ENCODE measurements at places on chromosomes 5 and 9.
A peak's percentile ranks its signal among the peaks of the same experiment; 100 is the strongest.

DNA sequence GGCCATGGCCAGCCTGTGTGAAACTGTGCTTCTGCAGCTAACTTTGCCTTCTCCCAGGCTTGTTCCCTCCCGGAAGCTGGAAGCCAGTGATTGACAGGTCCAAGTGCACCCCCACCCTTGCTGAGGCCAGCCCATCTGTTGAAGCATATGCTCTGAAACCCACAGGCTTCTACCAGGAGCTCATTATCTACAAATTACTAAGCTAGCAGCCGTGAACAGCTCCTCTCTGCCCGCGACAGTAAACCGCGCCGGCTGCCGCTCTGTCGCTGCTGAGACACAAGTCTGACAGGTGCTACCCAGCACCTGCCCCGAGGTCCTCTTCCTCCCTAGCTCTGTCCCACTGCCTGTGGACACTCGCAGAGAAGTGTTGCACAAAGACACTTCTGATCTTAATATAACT is 490.9 kb downstream of the GADD45G start:
- no peak for DNase-seq

DNA sequence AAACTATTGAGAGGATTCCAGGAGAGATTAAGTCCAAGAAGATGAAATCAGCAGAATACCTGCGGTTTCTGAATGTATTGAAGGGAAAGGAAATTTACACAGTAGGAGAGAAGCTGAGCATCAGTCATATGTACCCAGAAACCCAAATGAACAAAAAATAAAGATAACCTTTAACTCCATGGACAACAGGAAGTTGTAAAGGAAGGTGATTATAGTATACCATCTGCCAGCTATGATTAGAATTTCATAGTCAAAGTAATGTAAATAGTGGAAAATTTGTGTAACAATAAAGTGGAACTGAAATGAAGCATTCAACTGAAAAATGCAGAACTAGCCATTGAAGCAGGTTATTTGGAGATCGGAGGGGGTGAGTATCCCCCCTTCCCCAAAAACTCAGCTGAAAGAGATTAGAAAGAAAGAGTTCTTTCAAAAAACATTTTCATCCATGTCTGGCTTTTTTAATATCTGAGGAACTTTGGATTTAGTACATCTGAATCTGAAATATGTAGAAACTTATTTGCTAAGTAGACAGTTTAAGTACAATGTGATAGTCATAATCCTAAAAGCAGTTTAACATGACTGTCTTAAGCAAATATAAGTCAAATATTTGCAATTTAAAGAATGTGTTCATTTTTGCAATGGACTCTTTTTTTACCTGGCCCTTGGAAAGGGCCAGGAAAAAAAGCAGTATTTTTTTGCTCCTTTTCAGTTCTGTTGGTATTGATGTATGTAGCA is 58.4 kb downstream of the APC start:
- no peak for DNase-seq

DNA sequence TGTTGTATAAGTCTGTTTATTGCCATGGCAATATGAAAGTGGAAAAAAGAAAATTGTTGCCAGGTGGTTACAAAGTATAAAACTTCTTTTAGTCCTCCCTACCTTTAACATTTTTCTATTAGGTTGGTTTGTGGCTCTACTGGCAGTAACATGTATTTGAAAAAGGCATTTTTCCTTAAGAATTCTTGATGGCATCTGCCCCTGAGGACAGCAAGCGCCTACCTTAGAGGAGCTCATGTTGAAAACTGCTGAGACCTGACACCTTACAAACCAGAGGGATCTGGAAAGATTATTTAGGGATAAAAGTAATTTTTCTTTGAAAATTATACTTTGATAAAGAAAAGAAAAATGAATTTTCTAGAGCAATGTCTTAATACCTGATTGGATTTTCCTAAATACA is 208.1 kb downstream of the CAVIN4 start:
- DNase-seq, result no peak

DNA sequence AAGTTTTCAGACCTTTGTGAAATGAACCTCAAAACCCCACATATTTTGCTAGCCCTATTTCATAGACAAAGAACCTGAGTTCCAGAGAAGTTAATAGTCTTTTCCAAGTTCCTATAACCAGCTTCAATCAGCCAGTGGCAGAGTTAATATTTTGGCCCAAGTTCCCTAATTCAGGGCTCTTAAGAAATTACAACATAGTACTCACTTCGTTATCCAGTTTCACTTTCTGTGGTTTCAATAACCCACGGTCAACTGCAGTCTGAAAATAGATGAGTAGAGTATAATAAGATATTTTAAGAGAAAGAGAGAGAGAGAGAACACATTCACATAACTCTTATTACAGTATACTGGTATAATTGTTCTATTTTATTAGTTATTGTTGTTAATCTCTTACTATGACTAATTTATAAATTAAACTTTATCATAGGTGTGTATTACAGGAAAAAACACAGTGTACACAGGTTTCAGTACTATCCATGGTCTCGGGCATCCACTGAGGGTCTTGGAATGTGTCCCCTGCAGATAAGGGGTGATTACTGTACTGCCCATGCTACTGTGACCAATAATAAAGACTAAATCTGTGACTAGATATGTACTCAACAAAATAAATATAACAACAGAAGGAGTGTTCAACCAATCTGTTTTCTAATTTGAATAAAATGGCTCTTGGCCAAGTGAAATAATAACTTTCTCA is 9.3 kb upstream of the MYOT start:
- DNase-seq, result no peak

GRCh38 chr5:76224898-76225297 is 141.7 kb downstream of the SV2C start:
- DNase-seq, result no peak

GRCh38 chr9:4159696-4160095 is 140.2 kb downstream of the GLIS3 start:
- no peak for DNase-seq

GRCh38 chr5:59275510-59276324 is 617.8 kb downstream of the PDE4D start:
- DNase-seq, result no peak

DNA sequence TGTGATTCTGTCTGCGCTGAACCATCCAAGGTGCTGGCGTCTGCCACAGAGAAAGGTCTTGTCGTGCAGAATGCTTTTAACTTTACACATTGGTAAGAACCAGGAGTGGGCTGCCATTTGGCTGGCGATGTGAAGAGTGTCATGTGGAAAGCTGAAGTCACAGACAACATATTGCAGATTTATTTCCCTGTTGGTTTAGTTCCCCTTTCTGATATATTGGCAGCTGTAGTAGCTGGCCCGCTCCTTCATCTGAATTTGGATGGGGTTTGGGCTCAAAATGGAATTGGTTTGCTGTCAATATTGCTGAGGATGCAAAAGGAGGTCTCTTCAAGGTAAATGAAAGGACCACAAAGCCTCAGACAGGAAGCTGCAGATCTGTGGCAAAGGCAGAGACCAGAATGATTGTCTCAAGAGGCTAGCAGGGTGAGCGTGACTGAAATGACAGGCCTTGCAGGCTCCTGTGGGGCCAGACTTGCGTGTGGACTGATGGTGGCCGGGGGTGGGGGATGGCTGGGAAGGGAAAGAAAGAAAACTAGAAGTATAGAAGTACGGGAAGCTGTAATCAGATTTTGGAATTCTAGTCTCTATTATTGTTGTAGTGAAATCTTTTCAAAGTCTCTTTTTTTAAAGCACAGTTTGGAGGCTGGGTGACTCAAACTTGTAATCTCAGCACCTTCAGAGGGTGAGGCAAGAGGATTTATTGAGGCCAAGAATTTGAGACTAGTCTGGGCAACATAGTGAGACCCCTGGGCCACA is 25.1 kb upstream of the CD180 start:
- DNase-seq, result no peak

- no peak for DNase-seq
Measured at GRCh38 chr5:124394700-124395245, 351.7 kb downstream of the ZNF608 start.

GRCh38 chr9:88645172-88645878 is 110.3 kb downstream of the NXNL2 start:
- no peak for DNase-seq

- no peak for DNase-seq
Measured at GRCh38 chr9:91519520-91520277, 96.1 kb upstream of the NFIL3 start.

- no peak for DNase-seq
Measured at GRCh38 chr5:31452314-31452713, 79.6 kb downstream of the DROSHA start.

GRCh38 chr5:68347536-68347935 is 132.0 kb downstream of the PIK3R1 start:
- no peak for DNase-seq

GRCh38 chr5:10775646-10776045 is 14.6 kb upstream of the DAP start:
- DNase-seq, result no peak

- DNase-seq, result no peak
Measured at GRCh38 chr5:150762211-150762610, 3.4 kb upstream of the DCTN4 start.

DNA sequence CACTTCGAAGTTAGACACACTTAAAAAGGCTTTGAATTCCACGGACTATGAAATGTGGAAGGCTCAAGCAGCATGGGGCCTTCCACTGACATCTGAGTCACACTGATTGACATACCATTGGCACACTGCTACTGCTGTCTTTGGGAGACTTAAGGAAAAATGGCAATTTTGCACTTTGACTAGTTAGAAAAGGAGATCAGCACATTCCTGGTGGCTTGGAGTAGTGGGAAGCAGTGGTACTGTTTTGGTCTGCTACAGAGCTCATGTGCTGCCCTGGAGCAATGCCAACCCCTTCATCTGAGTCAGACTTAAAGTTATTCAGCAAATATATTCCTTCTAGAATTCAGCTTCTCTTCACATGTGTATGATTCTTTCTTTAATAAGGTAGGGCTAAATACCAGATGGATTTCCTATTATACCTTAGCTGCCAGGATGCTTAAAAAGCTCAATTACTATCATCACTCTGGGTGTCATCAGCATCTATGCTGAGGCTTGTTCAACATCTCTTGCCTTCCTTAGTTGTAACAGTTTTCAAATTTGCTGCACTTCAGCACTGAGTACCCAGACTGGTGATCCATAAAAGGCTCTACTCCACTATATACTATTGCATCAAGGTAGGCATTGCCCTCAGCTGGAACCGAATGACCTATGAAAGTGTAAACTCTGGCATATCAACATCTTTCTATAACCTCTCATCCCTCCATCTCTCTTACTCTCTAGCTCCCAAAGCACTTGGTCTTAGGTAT is 42.3 kb upstream of the MOCS2 start:
- DNase-seq, result peak; percentile 75

GRCh38 chr5:10662083-10662482 is 98.2 kb downstream of the ANKRD33B start:
- DNase-seq, result no peak

- no peak for DNase-seq
Measured at GRCh38 chr5:164090358-164090757, 584.9 kb downstream of the MAT2B start.

GRCh38 chr9:133044661-133045060 is 13.9 kb downstream of the GTF3C5 start:
- DNase-seq, result no peak

DNA sequence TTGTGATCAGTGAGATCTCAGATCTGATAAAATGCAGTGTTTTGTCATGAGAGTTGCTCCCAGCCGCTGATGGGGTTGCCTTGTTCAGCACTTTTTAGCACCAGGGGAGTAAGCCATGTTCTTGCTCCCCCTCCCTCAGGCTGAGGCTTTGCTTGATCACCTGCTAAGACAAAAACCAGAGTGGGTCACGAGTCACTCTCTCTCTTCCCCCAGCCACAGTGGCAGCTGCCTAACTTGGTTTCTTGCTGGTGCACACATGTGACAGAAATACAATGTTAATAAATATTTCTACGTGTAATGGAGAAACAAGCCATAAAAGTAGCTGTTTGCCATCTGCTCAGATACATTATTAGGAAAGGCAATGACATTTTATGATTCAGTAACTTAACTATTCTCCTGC is 212.4 kb upstream of the DMRT1 start:
- DNase-seq, result no peak

DNA sequence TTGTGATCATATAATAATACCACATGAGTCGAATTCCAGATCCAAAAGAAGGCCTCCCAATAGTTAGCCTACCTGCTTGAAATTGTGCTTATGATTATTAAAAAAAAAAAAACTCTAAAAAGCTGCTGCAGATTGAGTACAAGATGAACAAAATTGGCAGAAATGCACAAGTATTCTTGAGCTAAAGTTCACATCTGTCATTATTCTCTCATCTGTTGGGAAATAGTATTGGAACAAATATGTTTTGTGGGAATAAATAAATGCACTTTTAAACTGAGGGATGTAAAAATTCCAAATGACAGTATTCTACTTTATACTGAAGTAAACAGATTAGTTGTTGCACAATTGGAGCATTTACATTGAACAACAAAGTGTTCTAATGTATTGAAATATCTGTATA is 15.7 kb downstream of the DAB2 start:
- DNase-seq, result no peak

DNA sequence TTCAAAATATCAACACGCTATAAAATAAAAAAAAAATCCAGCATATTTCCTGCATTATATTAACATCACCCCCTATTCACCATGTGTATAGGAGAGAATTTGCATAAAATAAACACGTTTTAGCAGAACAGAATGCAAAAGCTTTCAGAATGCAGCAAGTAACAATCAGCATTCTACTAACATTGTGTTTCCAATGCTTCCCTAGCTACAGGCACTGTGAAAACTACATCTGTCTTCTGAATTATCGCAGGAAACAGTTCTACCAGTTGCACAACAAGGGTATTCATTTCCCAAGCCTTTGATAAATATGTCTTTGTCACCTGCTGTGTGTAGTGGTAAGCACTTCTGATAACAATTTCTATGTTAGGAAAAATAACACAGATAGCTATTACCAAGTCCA is 1015.8 kb downstream of the CDH18 start:
- no peak for DNase-seq

- peak; percentile 17 for DNase-seq
Measured at GRCh38 chr9:14797435-14797834, 74.9 kb upstream of the CER1 start.

DNA sequence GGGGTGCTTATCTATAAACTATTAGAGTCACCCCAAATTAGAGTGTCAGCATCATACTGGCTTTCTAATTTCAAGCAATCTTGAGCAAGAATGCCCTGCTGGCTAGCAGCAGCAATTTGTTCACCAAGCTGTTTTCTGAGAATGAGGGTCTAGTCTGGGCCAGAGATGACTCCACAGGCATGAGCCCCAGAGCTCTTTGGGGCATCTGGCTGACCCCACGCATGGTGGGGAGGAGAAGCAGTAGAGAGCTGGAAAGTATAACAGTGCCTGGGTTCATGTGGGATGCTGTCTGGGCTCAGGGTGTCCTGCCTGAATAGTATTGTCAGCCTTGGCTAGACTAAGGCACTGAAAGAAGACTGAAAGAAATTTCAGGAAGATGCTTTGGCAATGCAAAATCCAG is 64.9 kb downstream of the C6 start:
- DNase-seq, result no peak

GRCh38 chr5:164355267-164355830 is 849.9 kb downstream of the MAT2B start:
- no peak for DNase-seq

- DNase-seq, result no peak
Measured at GRCh38 chr5:32163053-32163452, 11.1 kb downstream of the GOLPH3 start.

DNA sequence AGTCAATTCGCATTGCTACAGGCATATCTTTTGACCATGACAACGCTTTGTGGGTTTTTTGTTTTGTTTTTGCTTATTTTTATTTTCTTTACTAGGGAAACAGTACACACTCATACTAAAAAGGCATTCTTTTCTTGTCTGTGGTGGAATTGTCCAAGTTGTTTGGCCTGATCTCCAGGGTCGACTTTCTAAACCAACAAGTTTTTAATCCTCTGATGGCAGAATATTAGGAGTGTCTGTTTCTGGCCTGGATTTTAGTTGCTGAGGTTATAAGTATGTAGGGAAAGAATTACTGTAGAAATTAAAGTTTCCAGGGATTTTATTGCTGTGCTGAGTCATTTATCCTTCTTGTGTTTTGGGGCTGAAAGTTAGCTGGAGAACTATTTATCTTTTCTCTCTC is 218.5 kb downstream of the TAF11L14 start:
- no peak for DNase-seq
